ENCODE measurements at places on chromosomes 6 and 20.

- no peak for DNase-seq
Observed at GRCh38 chr6:17485181-17485580, 91.8 kb downstream of the CAP2 start.

GRCh38 chr6:125444006-125444923 is 142.5 kb upstream of the HDDC2 start:
- no peak for DNase-seq

- DNase-seq, result no peak
Observed at GRCh38 chr6:42113936-42114636, 28.3 kb downstream of the C6orf132 start.

GRCh38 chr6:108945681-108946159 is 97.5 kb downstream of the ARMC2 start:
- DNase-seq, result no peak

- DNase-seq, result no peak
Observed at GRCh38 chr6:16363749-16364148, 125.4 kb downstream of the GMPR start.

DNA sequence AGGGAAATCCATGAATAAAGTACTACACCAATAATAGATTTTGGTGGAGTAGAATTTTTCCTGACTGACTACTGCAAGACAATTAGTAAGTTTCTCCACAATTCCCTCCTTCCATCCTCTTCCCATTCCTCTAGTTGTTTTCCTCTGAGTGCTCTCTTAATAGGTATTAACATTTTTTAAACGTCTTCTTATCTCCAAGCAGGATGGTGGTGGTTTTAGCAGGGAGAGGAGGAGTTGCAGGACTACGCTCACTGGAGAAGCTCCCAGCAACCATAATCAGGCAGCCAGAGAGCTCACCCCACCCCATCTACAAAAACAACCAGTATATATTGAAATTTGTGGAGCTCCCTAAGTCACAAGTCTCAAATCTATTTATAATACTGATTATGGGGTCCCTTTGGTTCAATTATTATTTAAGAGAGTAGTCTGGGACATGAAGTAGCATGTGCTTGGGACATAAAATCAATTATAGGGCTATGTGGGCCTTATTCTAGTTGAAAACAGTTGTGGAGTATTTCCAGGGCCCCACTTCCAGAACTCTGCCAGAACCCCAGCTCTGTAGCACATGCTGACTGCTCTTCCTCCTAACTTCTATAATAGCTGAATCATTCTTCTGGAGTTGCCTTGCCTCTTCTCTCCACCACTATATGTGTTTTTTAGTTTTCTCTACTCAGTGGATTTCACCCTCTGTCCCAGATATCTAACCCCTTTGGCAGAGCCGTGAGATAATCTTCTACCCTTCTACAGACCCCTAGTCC is 49.8 kb downstream of the MYB start:
- DNase-seq, result no peak

DNA sequence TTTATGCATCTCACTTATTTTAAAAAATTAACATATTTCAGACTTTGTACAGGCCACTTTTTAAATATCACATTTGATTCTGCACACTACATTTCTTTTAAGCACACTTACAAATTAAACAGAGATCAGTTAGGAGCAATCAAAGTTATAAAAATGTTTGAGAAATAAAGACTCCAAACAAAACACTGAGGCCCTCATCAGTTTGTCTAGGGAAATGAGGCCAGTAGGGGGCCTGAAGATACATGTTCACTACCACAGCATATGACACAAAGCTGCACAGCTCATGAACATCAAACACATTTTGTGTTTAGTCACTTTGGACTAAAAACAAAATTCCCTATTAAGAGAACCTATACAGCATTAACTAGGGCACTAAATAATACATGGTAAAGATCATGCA is 180.5 kb downstream of the PDE7B start:
- DNase-seq, result no peak

DNA sequence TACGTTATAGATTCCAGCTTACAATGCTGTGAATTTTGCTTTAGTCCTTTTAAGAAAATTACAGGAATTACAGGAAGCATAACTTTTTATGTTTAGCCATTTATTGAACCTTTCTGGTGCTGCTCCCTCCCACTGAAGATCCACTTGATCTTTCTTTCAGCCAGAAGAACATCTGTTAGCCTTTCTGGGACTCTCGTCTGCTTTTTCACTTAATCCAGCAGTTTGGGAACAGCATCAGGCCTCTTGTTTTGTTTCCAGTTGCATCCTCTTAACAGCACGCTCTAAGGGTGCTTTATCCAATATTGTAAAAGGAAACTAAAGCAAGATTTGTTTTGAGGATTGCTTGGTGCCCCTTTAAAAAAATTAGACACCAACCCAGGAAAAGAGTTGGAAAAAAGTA is 10.3 kb upstream of the CYP24A1 start:
- no peak for DNase-seq

- no peak for DNase-seq
Observed at GRCh38 chr6:64502801-64503200, 867.2 kb downstream of the PHF3 start.

DNA sequence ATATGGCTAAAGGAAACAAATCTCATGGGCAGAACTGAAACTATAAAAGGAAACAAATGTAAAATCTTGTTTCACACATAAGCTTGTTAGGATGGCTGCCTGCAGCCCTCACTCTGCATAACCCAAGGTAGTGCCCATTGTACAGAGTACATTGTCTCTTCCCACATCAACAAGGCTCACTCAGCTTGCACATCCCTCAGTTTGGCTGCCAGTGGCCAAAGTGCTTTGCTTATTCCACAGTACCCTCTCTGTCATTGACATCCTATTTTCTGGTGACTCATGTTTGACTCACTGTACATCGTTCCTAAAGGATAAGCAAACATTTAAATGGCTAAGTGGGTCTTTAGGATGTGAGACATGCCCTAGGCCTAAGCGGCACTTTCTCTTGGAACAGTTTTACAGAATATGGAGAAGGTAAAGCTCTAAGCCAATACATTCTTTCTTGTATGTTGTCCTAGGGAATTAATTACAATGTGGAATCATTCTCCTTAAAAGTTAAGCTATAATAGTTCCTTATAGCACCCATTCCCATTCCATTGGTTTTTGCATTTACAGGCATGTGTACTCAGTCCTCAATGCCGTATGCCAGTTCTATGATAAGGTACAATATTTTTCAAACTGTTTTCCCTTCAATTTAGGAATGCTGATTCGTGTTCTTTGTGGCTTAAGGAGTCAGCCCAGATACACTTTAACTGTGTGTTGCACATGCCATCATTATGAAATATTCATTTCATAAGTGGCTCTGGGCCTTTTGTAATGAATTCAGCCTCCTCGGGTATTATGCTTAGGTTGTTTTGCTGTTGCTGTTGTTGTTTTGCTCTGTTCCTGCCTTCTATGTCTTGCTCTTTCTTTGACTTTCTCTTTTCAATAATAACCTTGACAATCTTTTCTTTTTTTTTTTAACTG is 5.5 kb downstream of the ANKEF1 start:
- DNase-seq, result no peak

- no peak for DNase-seq
Observed at GRCh38 chr6:43817192-43817591, 47.2 kb downstream of the VEGFA start.

DNA sequence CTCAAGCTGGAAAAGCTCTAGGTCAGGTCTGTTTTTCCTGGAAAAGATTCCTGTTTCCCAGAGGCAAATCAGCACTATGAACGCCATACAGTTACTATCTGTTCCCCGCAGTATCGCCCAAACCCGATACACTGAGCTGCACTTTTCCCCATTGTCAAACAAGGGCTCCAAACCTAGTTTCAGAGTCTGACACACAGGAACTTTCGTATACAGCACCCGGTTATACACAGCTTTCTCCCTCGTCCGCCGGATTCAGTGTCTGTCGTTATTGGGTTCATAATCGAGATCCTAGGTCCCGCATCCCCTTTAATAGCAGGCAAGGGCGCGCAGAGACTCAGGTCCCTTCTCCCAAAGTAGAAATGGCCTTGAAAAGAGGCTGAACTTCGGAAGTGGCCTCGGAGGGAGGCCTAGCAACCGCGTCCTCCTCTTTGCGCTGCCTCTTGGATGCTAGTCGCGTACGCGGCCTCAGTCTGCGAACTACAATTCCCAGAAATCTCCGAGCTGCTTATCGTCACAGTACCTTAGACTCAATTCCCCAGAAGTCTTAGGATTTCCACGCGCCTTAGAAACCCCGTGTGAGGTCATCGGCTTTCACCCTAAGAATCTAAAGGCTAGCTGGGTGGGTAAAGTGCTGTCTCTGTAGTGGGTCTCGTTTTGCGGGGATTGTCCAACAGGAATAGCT is 34.2 kb downstream of the ZNF391 start:
- DNase-seq, result no peak

DNA sequence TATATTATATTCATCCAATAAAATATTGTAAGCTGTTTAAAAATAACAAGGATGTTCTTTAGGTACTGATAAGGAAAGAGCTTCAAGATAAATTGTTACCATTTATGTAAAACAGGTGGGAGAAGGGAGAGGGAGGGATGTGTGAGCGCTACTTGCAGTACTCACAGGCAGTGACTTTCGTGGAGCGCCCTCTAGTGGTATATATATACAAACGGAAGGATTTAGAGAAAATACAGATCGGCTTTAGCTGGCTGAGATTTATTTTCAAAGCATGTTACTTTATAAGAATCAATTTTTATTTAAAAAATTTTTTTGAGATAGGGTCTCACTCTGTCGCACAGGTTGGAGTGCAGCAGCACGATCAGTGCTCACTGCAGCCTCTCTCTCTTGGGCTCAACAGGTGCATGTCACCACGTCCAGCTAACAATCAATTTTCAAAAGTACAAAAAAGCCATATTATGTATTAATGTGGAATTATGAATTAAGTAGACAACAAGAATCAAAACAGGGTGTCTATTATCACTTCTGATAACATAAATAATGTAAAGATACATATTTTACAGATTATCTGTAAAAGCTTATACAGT is 3.3 kb upstream of the MOG start:
- peak; percentile 15 for DNase-seq

Measured in activated CD4-positive, alpha-beta T cell treated with anti-CD3 and anti-CD28 coated beads for 1 hour (primary cell).